ENCODE measurements at places on chromosomes 16 and 17.
A peak's percentile ranks its signal among the peaks of the same experiment; 100 is the strongest.

GRCh38 chr16:66928702-66929388 lies 3.5 kb upstream of the RRAD start:
- DNase-seq: peak; percentile 64

DNA sequence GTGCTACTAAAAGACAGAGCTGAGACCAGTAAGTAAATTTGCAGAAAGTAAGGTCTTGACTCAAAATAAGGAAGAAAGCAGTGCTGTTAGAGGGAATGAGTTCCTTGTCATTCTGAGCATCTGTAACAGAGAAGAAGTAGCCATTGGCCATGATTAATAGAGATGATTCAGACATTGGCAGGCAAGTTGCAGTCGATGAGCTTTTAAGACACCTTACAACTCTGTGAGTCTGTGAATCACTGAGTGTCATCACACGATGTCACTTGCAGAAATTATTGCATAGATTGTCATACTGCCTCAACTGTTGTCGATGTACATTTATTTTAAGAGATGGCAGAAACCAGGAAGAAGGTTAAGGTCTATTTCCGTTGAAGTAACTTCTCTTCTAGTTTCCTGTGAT lies 201.1 kb upstream of the CDH13 start:
- no peak for DNase-seq

DNA sequence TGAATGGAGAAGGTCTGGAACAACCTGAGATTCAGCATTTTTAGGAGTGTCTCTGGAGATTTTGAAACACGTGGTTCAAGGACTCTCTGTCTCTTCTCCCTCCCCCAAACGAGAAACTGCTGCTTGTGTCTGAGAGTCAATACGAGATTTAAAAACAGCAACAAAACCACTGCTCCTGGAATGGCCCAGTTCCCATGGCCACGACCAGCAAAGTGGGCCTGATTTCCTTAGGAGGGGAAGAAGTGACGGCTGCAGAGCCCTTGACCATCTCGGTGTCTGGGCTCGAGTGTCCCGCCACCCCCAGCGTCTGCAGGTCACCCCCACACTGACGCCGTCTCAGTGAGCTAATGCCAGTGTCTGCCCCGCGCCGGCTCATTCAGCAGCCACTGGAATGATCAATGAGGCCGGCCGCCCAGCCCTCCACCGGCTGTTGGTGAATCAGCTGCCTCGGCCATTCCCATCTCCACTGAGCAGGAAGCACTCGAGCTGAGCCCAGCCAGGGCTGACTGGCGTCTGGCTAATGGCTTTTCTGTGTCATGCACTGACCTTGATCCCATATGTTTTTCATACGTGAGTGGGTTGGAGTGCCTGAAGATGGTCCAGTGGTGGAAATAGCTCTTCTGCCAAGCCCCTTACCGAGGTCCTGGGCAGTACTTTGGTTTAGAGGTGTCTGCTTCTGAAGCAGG lies 151.8 kb downstream of the PITPNC1 start:
- DNase-seq: no peak

DNA sequence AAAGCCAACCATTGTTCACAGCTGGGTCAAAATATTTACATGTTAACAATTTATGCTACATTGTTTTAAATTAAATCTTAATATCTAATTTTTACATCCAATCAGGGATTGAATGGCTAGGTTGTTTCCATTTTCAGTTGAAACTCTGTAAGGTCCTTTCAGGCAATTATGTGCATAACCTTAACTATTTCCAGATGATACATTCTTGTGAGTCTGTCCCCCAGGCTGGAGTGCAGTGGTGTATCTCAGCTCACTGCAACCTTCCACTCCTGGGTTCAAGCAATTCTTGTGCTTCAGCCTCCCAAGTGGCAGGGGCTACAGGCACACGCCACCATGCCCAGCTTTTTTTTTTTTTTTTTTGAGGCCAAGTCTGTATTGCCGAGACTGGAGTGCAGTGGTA lies 10.4 kb downstream of the CDC42EP4 start:
- DNase-seq: no peak

GRCh38 chr16:51107742-51108141 lies 43.3 kb downstream of the SALL1 start:
- no peak for DNase-seq

GRCh38 chr16:10188236-10188635 lies 6.0 kb upstream of the GRIN2A start:
- DNase-seq: no peak

GRCh38 chr16:2016407-2016922 lies 3.1 kb upstream of the NPW start:
- no peak for DNase-seq
